Hematopoietic multipotent progenitor cell treated with erythropoietin and hydrocortisone succinate and interleukin-3 and kit ligand, for 4 days (in vitro differentiated cells): ENCODE measurements at places on chromosomes 2 and 18.
A peak's percentile ranks its signal among the peaks of the same experiment; 100 is the strongest.

DNA sequence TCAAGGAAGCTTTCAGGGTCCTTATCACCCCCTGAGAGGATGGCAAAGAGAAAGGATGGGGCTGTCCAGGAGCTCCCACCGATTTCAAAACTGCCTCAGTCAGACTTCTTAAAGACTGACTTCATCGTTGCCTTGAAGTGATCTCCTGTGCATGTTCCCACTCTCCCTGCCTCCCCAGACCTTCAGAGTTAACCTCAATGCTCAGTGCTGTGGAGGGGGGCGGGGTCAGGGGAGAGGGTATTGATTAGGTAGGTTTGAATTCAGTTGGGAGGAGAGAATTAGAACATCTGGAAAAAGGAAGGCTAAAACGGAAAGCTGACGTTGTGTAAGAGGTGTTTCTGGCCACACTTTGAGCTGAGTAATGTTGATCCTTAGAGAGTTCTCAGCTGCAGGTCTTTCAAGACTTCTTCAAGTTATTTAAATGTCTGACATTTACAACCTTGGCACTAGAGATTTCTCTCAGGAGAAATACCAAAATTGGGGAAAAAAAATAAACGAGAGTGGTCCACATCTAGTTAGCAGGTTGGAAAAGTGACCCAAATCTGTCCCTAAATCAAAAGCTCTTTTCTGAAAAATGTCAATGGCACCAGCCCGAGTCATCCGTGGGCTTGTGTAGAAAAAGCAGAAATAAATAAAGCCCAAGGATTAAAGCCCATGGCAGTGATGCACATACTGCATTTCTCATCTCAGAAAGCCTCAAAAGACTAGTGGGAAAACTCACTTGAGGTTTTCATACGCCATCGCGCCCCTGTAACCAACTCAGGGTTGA lies 134.7 kb upstream of the EPAS1 start:
- DNase-seq, result no peak

- no peak for DNase-seq
These were observed 39.1 kb downstream of the SP100 start for GRCh38 chr2:230455005-230455684.

DNA sequence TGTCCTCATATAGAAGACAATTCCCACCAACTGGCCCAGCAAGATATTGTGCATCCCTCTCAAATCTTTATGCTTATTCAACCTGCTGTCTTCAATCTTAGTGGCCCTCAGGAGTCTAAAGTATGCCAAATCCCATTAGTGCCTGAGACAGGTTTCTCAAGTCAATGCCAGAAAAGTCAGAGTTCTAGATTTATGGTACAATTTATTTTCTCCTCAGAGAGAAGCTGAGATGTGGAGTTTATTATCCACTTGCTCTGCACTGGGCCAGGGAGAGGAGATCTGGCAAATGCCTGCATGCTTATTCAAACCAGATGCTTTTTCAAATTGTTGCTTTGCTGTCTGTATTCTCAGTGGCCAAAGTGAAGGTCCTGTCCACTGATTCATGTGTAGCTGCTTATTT lies 825.2 kb downstream of the METTL4 start:
- no peak for DNase-seq

DNA sequence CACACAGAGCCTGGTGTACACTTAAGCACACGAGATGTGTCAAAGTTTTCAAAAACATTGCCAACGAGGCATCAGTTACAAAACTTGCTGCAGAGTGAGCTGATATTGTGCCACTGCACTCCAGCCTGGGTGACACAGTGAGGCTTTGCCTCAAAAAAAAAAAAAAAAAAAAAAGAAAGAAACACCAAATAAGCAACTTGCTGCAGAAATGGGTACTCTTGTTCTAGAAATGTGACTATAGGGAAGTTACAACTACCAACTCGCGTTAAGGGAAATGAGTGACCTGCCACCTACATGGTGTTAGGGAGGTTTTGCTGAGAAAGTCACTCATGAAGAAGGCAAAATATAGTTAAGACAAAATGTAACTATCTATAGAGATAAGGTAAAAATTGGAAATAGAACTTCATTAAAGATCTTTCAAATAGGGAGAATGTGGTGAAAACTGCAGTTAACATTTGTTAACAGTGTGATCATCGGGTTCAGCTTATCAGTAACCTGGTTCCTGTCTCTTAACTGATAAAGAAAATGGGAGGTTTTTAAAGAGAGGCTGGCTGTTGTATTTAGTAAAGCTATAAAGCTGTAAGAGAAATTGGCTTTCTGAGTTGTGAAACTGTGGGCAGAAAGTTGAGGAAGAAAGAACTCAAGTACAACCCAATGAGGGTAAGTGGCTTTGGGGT lies at the start of gene IL1RL1:
Gene IL1RL1 (plus strand): TSS at position 600 of the 677 bp plus-strand sequence. CDS start 26,702 bp downstream, outside the sequence.
- DNase-seq, result peak; percentile 89

DNA sequence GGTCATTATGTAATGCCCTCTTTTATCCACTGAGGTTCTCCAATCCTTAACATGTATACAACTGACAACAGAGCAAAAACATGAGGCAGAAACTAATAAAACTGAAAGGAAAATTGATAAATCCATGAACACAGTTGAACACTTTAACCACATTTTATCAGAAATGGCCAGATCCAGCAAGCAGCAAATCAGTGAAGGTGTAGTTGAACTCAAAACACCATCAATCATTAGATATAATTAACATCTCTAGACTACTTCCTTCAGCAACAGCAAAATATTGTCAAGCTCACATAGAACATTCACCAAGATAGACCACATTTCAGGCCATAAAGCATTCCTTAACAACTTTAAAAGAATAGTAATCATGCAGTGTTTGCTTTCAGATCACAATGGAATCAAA lies 72.9 kb downstream of the HS6ST1 start:
- DNase-seq, result peak; percentile 70

- no peak for DNase-seq
These were observed 53.3 kb downstream of the CCDC148 start for GRCh38 chr2:158403237-158403636.

DNA sequence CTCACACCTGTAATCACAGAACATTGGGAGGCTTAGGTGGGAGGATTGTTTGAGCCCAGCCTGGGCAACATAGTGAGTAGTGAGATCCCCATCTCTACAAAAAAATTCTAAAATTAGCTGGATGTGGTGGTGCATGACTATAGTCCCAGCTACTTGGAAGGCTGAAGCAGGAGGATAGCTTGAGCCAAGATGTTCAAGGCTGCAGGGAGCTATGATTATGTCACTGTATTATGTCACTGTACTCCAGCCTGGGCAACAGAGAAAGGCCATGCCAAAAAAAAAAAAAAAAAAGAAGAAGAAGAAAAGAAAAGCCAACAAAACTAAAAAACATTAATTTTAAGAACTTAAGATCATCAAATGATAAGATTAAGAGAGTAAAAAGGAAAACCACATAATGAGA lies 17.4 kb upstream of the NCOA1 start:
- no peak for DNase-seq

- DNase-seq, result no peak
These were observed 68.2 kb downstream of the ASAP2 start for GRCh38 chr2:9274701-9275343.

DNA sequence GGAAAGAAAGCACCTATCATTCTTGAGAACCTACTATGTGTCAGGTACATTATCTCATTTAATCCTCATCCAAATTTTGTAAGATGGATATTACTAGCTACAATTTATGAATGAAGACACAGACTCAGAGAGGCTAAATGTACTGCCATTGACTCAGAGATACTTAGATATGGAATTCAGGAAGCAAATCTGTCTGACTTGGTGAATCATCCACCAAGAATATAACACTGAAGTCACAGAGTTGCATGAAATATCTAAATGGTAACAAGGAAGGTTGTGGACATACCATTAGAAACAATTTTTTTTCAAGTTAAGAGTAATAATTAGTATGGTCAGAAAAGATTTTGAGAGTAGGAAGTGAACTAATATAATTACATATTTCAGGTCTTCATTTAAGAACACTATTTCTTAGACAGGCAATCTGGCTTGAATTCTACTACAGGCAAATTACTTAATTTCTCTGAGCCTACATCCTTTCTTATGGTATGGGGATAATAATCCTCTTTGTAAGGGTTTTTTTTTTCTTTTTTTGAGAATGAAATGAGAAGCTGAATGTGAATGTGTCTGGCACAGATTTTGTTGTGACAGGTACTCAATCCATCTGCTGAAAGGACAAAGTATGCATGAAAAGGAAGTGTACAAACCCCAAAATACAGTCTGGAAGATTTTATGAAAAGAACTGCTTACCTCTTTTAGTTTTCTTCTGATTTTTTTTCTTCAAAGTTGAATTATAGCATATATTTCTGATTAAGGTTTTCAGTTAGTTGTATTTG lies 14.8 kb upstream of the C2orf66 start:
- DNase-seq, result peak; percentile 15

DNA sequence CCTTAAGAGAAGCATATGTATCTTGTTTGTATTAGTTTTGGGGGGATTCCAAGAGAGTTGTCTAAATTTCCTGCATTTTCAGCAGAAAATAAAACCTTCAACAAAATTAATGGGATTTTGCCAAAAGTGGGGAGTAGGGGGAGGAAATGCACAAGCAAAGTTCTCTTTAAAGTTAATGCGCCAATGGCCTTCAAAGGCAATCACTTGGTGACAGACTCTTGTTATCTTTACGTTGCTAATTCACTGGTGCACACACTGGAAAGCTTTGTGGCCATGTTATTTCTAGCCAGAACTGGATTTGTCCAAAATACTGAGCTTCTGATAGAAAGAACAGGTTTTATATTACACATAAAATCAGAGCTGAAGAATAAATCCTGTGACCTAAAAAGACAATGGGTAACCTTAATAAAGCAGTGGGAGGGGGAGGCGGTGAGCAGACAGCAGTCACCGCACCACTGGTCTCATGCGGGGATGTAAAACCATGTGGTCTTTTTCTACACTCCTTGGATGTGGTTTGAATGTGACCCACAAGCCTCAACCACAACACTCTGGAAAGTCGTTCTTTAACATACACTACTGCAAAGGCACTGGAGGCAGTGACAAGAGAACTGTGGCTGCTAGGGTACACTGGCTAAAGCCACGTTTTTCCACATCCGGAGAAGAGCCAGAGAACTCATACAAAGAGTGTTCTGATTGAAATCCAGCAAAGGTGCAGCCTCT lies 176.9 kb upstream of the SMAD7 start:
- DNase-seq, result peak; percentile 21

DNA sequence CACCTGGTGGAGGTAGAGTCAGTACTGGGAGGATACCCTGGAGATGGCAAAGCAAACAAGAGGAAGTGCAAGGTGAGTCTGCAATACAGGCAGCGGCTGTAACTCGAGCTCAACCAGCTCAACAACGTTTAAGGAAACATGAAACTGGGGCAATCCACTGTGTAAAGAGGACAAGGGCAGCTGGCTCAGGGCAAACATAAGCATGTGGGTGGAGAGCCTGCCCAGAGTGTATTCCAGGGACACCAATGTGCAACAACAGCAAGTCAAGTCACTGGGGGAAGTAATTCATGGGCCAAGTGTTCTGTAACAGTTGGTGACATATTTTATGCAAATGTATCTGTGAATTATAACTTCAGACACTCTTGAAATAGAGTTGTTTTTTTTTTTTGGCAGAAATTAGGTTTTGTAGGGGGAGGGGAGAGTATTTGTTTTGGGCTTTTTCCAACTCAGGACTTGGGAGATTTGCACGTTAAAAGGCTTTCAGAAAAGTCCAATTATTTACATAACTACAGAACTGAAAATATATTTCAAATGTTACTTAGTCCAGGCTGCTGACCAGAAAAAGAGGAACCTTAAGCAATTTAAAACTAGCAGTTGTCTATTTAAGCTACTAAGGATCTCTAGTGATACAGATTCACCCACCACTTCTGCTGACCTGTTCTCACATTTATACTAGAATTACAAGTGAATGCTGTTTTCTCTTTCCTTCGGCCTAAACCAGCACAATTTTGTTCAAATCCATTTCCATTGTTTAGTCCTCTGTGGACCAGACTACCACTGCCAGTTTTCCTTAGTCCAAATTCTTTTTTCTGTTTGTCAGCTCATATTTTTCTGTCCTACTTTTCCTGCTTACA lies 18.6 kb downstream of the NRXN1 start:
- DNase-seq, result peak; percentile 7

- DNase-seq, result no peak
These were observed 34.0 kb downstream of the TTLL4 start for GRCh38 chr2:218744615-218745014.

DNA sequence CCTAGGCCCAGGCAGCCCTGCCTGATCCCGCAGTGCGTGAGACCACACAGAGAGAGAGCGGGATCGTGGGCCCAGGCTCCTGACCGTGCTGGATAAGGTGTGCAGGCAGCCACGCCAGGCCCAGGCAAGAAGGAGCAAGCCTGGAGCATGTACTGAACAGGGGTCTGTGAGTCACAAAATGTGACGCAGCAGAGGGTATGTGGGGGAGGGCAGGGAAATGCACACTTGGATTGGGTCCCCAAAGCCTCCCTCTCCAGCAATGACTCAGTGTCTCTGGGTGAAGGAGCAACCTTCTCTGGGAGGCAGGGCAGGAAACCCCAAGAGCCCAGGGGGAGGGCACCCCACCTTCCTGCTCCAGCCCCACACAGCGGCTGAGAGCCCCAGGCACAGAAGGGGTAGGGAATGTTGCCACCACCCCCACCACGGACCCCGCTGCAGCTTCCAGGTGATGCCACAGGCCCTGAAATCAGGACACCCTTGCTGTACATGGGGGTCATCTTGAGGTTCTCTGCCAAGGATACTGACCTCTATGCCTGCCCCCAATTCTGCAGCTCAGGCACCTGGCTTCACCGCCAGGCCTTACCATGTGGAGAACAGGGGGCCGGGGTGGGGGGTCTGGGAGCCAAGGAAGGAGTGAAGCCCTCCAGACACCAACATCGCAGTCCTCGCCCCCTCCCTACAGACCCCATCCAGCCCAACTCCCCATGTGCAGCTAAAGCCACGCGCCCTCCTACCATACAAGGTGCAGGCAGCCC lies 1.3 kb upstream of the GPC1 start:
- DNase-seq, result no peak

GRCh38 chr18:79695269-79695668 lies 15.7 kb downstream of the CTDP1 start:
- no peak for DNase-seq

DNA sequence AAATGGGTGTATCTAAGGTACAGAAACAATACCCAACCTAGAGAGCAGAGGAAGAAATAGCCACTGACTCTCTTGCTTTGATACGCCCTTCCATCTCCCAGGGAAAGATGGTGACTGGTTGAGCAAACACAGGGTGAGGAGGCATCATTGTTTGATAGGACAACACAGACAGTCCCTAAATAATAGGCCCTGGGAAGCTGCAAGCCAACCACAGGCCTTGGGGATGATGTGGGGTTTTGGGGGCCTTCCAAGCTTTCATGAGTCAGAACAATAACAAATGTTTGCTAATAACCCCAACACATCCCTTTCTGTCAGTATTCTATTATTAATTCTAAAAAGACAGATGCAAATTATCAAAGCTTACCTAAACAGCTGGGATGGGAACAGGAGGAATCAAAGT lies 9.8 kb downstream of the LGALSL start:
- DNase-seq, result no peak

- no peak for DNase-seq
These were observed 4.9 kb downstream of the VIT start for GRCh38 chr2:36701391-36701795.

- no peak for DNase-seq
These were observed 53.6 kb downstream of the TMEM178A start for GRCh38 chr2:39719317-39719716.

GRCh38 chr18:65477455-65477854 lies 273.4 kb upstream of the CDH7 start:
- DNase-seq, result no peak
